ENCODE measurements at places on chromosomes 13 and 19. TPM values are rescaled to one million over a fixed set of nuclear protein-coding genes. Genes with fewer than 3 reads are reported as not detected.

DNA sequence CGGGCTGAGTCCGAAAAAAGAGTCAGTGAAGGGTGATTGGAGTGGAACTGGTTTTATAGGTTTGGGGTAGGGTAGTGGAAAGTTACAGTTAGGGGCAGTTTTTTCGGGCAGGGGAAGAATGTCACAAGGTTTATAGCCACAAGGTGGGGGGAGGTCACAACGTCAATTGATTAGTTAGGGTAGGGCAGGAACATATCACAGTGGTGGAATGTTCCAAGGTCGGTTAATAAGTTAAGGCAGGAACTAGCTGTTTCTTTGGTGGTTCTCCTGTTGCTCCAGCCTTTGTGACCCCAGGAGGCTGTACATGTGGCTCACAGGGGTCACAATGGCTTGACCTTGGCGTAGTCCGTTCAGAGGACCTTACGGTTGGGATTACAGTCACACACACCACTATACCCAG, 20.3 kb downstream of the RDH8 start:
- no peak for DNase-seq

DNA sequence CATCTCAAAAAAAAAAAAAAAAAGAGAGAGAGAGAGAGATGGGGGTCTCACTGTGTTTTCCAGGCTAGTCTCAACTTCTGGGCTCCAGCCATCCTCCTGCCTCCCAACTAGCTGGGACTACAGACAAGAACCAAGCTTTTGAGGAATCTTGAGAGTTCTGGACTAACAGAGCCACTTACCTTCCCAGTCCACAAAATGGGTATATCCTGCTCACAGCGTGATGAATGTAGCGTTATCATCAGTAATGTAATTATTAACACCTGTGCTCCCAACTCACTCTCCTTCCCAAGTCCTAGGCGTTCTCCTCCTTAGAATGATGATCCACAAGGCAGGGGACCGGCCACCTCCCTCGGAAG, 4.6 kb upstream of the NANOS3 start:
- DNase-seq = no peak

- DNase-seq = no peak
Measured at GRCh38 chr19:815775-816499, 5.8 kb downstream of the PLPPR3 start.

- DNase-seq = no peak
Measured at GRCh38 chr13:27383104-27383921, 41.1 kb upstream of the GTF3A start.

DNA sequence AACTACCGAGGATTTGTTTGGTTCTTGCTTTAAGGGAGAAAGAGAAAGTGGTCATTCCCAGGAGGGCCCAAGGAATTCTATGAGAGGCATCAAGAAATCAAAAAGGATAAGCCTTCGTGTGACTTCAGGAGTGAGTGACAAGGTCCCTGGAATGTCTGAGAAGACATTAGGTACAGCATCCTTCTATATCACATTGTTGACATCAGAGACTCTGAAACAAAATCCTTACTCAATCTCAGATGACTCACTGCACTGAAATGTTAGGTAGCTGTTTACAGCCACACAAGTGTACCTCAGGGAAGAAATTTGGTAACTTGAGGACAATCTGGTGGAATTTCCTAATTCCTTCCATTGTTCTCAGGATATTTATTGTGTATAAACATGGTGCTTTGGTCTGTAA, 7.9 kb upstream of the LGALS14 start:
- no peak for DNase-seq

DNA sequence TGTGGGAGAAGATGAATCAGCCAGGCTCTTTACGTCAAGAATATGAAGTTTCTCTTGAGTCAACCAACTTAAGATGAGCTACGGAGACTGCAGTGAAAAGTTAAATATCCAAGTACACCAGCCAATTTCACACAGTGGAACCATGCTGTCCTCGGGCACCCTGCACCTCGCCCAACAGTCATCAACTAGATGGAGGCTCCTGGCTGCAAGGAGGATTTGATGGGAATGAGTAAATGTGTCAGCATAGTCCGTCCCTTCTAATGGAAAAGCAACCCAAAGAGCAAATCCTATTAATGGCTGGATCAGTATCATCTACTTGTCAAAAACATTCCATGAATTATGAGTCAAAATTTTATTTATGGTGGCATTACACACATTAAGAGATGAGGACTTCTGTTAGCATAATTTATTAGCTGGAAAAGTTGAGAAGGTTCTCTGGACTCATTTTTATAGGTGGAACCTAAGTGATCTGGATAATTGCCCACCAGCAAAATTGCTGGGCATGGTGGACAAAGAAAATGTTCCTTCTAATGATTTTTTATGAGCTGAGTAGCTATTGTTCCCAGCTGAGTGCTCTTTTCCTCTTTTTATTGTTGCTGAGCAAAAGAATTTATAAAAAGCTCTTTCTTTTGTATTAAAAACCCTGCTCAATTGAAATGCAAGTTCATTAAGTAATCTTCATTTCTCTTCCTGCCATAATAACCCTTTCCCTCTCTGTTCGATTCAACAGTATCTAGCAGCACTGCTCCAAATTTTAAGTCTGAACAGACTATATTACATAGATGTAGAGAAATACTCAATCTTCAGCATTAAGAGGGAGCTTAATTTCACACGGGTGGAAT, 88.4 kb downstream of the DNAJC15 start:
- DNase-seq = no peak

- peak; percentile 41 for DNase-seq
Measured at GRCh38 chr19:5961969-5962945, 15.7 kb downstream of the RANBP3 start.

- no peak for DNase-seq
Measured at GRCh38 chr19:4120559-4121272, 3.2 kb downstream of the MAP2K2 start.

- no peak for DNase-seq
Measured at GRCh38 chr13:84641491-84641890, 759.2 kb upstream of the SLITRK1 start.

GRCh38 chr13:33183431-33184111, 102.0 kb downstream of the STARD13 start:
- DNase-seq = no peak

- no peak for DNase-seq
Measured at GRCh38 chr13:30429721-30430694, 7.7 kb downstream of the UBE2L5 start.

DNA sequence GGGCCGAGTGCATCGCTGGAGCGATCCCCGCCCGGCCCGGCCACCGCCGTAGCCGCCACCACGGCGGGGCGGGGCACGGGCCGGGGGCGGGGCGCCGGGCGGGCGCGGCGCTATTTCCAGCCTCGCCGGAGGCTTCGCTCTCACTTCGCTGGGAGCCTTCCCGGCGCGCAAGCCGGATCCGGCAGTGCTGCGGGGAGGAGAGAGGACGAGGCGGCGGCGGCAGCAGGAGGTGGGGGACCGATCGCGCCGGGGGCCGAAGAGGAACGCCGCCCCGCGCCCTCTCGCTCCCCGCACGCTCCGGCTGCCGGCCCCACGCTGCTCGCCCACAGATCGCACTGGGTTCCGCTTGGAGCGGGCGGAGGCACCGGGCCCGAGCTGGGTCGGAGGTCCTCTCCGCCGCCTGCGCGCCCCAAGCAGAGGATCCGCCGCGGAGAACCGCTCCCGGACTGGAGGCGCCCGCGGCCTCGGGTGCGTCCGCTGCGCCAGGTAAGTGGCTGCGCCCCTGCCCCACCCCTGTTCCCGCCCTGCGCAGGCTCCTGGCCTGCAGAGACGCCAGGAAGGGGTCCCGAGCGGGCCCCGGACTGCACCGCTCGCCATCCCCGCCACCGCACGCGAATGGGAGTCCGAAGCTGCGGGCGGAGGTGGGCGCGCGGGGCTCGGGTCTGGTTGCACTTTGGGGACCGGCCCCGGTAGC, at the start of gene CHST8:
TSS of gene CHST8 (plus strand) at position 143 of the 694 bp plus-strand sequence. CDS start 67,309 bp downstream, outside the sequence.
- no peak for DNase-seq

GRCh38 chr19:41913538-41914423, 14.5 kb downstream of the ERFL start:
- DNase-seq = no peak

DNA sequence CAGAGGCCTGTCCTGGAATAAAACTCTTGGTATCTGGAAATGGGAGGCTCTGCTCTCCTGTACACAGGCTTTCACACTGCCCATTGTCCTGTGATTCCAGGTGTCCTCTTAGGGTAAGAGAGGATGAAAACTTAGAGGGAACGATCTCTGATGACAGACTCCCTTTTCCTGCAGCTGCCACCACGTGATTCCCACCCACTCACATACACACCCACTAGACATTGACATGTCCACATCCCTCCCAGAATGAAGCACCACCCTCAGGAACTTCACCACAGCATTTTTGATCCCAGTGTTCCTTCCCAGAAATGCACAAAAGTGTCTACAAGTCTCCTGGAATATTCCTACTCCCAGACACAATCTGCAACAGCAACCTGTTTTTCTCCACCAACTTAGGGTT, 8.2 kb downstream of the ZNF429 start:
- no peak for DNase-seq

DNA sequence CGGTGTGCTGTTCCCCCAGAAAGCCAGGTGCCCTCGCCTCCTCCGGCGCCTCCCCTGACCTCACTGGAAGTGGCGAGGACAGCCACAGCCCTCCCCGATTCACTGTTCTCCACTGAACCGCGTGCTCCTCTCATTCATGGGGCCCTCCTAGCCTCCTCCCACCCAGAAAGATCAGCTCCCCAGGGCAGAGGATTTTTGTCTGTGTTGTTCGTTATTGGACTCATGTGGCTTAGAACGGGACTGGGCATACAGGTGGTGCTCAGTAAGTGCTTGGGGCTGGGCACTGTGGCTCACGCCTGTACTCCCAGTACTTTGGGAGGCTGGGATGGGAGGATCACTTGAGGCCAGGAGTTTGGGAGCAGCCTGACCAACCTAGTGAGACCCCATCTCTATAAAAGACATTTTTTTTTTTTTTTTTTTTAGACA, 3.8 kb downstream of the PRTN3 start:
- DNase-seq = no peak

DNA sequence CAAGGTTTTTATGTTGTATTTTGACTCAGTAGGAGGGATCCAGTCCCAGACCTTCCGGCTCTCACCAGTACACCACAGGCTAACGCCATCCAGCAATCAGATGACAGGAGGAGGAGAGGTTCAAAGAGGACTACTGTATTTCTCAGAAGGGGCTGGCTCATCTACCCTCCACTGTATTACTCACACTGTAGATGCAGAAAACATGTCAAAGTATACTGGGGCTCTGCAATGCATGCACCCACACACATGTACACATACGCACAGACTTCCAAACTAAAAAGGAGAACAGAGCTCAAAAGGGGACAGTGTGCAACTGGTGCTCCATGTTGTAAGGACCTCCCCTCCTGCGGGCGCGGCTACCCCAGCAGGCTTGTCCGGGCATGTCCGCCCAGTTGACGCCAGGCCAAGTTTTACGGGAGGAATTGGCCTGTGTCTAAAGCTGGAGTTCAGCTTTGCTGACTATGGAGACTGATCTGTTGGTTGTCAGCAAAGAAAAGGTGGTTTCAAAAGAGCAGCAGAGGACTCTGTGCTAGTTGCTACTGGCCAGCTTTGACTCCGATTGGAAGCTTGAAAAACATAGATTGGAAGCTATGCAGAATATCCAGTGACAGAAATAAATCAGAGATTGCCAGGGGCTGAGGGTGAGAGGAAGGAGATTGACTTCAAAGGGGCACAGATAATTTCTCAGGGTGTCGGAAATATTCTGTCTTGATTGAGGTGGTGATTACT, 314.2 kb downstream of the DLEU7 start:
- peak; percentile 76 for DNase-seq

DNA sequence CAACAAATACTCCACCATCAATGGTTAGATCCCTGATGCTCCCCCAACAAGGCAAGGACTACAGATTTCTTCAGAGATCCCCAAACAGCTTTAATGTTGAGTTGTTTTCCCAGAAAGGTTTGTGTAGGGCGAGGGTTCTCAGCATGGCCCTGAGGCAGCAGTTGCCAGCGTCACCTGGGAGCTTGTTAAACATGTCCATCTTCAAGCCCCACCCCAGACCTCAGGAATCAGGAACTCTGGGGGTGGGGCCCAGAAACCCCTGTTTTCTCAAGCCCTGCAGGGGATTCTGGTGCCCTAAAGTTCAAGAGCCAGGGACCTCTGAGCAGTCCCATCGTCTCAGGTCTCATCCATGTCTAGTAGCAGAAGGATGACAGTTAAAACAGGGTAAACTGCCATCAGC, 9.6 kb downstream of the EFNB2 start:
- no peak for DNase-seq

GRCh38 chr13:90640976-90641375, 706.5 kb upstream of the MIR17HG start:
- DNase-seq = no peak

GRCh38 chr13:84417416-84417815, 535.1 kb upstream of the SLITRK1 start:
- DNase-seq = no peak

DNA sequence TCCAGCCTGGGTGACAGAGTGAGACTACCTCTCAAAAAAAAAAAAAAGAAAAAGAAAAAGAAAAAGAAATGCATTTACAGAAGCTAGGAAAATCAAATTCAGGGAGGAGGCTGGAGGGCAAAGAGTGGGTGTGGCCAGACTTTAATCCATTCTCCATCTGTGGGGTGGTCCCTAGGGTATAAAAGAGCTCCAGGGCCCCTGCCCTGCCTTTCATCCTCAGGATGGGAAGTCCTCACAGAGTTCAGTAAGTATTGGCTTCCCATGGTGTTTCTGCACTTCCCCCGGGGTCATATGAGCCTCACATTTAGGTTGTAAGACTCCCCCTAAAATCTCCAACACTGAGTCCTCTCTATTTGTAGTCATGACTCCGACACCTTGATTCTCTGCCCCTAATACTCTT, 33.0 kb downstream of the DPRX start:
- DNase-seq = no peak

DNA sequence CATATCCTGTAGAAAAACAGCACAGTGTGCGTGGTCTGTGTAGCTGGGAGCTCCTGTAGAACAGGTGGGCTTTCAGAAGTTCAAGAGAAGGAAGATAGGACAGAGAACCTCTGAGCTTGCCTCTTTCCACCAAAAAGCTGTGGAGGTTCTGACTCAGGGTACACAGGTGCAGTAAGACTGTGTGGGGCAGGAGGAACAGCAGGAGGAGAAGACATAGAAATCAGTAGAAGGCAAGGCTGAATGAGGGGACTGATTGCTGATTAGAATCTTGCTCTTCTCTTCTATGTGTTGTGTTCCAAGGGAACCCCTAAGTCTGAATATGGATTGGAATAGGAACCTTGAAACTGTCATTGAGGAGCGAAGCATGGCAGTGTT, 122.7 kb downstream of the AKAP11 start:
- DNase-seq = no peak

GRCh38 chr19:54551950-54552912, 21.4 kb upstream of the LILRA2 start:
- no peak for DNase-seq

The SCEL gene
- 0.88 TPM for total RNA-seq

The SERPINE3 gene
- 0.73 TPM for total RNA-seq

The XAB2 gene
- total RNA-seq = 41.9 TPM

The KLC3 gene
- 13.5 TPM for total RNA-seq

The ZNF793 gene
- total RNA-seq = 7.2 TPM

The ZNF525 gene
- 7.0 TPM for total RNA-seq

The PRODH2 gene
- not detected for total RNA-seq

The ZSWIM9 gene
- total RNA-seq = 2.9 TPM

Measured in breast epithelium (tissue), 4 donors.